ENCODE measurements at places on chromosomes 3 and 15.

DNA sequence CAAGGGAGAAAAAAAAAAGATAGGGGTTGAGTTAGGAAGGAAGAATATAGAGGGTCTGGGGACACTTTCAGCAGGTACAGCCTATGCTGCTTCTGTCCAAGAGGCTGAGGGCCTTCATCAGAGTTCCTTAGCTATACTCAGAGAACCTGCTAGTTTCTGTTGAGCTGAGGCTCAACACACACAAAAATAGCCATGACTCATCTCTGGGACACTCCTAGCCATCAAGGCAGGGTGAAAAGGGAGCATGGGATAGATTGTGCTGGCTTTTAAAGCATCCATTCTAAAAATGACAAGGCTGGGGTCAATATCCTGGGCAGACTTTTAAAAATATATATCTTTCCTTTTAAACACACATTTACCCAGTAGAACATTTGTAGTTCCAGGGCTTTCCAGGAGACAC is 2.8 kb upstream of the RTP2 start:
- DNase-seq, result no peak

GRCh38 chr3:79249701-79250100 is 518.1 kb downstream of the ROBO1 start:
- DNase-seq, result no peak

DNA sequence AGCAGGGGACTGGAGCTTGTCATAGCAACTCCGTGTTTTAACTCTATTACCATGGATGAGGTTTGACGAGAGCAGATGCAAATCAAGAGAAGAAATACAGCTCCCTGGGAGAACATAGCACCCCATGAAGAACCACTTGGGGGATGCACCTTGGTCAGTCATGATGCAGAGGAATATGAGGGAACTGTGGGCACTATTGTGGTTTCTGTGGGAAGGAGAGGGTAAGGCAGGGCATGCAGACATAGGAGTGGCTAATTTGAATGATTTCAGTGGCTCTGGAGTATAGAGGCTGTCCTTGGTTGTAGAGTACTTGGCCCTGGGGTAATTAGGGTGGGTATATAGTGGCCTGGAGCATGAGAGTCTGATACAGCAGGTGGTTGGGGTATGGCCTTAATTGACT is 131.9 kb downstream of the EDEM1 start:
- DNase-seq, result no peak

- no peak for DNase-seq
Observed at GRCh38 chr3:50445919-50446318, 57.5 kb downstream of the CACNA2D2 start.

DNA sequence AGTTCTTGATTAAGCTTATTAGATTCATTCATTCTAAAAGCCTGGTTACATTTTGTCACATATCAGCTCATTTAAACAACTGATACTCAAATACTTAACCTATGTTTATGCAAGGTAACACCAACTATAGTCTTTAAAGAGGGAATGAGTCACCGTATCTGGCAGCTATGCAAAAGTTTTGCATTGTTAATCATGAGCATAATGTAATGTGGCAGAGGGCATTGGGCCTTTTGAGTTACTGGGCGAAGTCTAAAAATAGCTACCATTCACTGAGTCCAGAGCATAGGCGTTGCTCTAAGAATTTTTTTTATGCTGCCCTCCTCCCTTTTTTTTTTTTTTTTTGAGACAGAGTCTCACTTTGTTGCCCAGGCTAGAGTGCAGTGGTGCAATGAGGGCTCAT is 277.7 kb upstream of the ZNF717 start:
- no peak for DNase-seq

- peak; percentile 67 for DNase-seq
Observed at GRCh38 chr3:96813820-96814650, at the start of gene EPHA6. EPHA6 (plus strand) TSS chr3:96814594.

DNA sequence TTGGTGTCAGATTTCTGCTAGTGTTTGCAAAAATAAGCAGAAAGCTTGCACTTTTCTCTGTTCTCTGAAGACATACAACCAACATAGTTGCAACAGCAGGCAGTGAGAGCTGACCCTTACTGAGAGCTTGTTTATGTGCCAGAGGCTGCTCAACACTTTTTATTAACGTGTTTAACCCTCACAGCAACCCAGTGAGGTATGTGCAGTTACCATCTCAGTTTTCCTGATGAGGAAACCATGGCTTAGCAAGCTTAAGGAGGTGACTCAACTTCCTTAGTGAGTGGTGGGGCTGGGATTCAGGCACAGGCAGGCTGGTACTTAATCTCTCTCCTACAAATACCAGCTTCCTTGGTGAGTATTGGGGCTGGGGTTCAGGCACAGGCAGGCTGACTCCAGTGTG is 158.1 kb upstream of the CTDSPL start:
- no peak for DNase-seq

DNA sequence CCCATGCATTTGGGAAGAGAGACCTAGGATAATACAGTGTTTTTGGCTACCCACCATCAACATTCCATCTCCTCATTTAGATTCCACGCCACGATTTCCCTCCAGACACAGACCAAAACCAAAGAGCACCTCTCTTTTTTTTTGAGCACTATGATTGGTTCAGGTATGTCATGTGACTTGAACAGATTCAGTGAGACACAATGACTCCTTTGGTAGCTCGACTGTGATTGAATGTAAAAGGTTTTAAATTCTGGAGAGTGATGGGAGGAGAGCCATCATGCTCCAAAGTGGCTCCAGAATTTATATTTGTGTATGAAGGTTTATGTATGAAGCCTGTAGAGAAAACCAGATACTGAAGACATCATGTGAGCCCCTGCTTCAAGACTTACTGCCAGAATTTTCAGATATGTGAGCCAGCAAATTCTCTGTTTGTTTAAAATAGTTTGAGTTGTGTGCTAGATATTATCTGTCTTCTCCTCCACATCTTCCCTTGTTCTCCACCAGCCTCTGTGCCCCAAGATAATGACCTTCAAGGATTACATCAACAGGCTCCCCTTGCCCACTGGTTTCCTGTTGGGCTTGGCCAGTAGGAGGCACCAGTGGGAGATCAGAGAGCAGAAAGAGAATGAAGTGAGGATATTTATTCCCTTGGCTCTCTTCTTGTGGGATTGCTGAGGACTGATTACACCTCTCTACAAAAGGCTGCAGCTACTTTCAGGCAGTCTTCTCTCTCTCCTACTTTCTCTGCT is 12.5 kb downstream of the MYD88 start:
- DNase-seq, result no peak

DNA sequence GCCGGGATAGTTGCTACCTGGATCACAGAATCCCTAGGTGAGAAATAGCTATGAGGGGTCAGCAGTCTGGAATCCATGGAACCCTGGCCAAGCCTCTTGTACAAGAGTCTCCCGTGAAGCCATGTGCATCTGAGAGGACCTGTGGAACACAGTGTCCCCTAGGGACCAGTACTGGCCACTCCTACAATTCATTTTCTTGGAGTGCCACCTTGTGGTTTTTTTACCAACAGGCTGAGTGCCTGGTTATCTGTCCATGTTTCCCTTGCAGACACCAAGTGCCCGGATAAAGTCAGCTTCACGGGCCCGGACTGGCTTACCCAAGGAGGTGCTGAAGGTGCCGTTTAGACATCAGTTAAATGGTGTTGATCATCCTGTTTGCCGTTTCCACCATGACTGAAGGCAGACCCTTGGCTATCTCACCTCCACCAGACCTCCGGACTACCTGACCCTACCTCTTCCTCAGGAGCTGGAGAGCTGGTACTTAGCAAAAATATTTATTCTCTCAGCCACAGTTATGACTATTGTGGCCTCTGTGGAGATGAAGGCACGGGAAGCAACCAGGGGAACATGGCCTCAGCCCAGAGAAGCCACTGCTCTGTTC is 93.9 kb downstream of the RBPMS2 start:
- DNase-seq, result peak; percentile 53

- DNase-seq, result no peak
Observed at GRCh38 chr15:55108448-55108847, 88.3 kb downstream of the RSL24D1 start.
